ENCODE measurements at places on chromosomes 2 and 18. TPM values are rescaled to one million over a fixed set of nuclear protein-coding genes. Genes with fewer than 3 reads are reported as not detected.

The GAD1 gene
- 0.33 TPM for total RNA-seq

The PDIA6 gene
- total RNA-seq, result 549 TPM

The IGFBP2 gene
- total RNA-seq, result 6.9 TPM

The ANKRD30BL gene
- total RNA-seq, result not detected

The RNF125 gene
- total RNA-seq, result 1.5 TPM

The CPS1 gene
- 20.9 TPM for total RNA-seq

The GALNT13 gene
- 0.17 TPM for total RNA-seq

The MORN2 gene
- total RNA-seq, result 27.3 TPM

The FN1 gene
- total RNA-seq, result 11,839 TPM

The ITGB6 gene
- 0.15 TPM for total RNA-seq

The NPPC gene
- not detected for total RNA-seq

The INPP5D gene
- total RNA-seq, result 0.15 TPM

The TMEM247 gene
- total RNA-seq, result not detected

The GRHL1 gene
- total RNA-seq, result 0.58 TPM

The CABYR gene
- 7.7 TPM for total RNA-seq

The SCG2 gene
- total RNA-seq, result 1.0 TPM

The SERPINB3 gene
- not detected for total RNA-seq

The CFAP221 gene
- not detected for total RNA-seq

The FSIP2 gene
- total RNA-seq, result 0.15 TPM

The ABCB11 gene
- total RNA-seq, result under 0.01 TPM

The LRP1B gene
- not detected for total RNA-seq

The RAX gene
- total RNA-seq, result not detected

The CRYGD gene
- not detected for total RNA-seq

The IL1R2 gene
- total RNA-seq, result not detected

The MYO5B gene
- total RNA-seq, result not detected

The DSG2 gene
- total RNA-seq, result 0.73 TPM

The MROH2A gene
- total RNA-seq, result not detected

The HOXD9 gene
- 0.17 TPM for total RNA-seq

The PKP4 gene
- total RNA-seq, result 49.6 TPM

The TET3 gene
- total RNA-seq, result 3.1 TPM

The SLC19A3 gene
- total RNA-seq, result 0.29 TPM

The KCNE4 gene
- total RNA-seq, result 21.2 TPM

The TGFA gene
- total RNA-seq, result 0.73 TPM

The WDR43 gene
- total RNA-seq, result 68.8 TPM

The TTC21B gene
- total RNA-seq, result 30.6 TPM

The IGFBP5 gene
- 474 TPM for total RNA-seq

The L3MBTL4 gene
- not detected for total RNA-seq

All from smooth muscle cell of trachea (primary cell).